Activated CD8-positive, alpha-beta memory T cell treated with anti-CD3 and anti-CD28 coated beads for 1 hour (primary cell): ENCODE measurements at places on chromosomes 3 and 15.

- DNase-seq, result no peak
Measured at GRCh38 chr15:100692671-100693070, 90.3 kb downstream of the ASB7 start.

DNA sequence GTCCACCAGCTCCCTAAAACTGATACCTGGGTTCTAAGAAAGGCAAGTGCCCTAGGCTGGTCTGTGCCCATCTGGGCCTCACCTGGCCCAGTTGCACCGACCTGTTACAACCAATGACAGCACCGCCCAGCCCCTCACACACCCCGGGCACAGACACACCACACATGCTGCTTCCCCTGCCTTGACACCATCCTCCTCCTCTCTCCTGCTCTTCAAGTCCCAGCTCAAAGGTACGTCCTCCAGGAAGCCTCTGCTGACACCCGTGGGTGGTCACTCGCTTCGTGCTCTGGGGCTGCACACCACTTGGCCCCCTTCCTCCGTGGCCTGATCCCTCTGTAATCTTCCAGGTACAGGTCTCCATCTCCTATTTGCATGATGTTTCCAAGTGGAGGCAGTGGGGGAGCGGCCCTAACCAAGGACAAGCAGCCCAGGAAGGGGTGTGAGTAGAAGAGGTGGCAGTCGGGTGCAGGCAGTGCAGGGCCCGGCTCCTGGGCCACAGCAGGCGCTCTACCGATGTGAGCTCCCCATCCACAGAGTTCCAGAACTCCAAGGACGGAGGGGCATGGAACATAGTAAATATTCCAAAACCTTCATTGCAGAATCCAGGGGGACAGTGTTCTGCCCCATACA, 144.6 kb downstream of the NUP210 start:
- DNase-seq, result no peak

GRCh38 chr3:149005416-149005815, 14.1 kb downstream of the GYG1 start:
- no peak for DNase-seq

GRCh38 chr3:31668242-31668641, 135.5 kb downstream of the STT3B start:
- no peak for DNase-seq

GRCh38 chr15:70563561-70564095, 199.7 kb downstream of the UACA start:
- DNase-seq, result no peak

DNA sequence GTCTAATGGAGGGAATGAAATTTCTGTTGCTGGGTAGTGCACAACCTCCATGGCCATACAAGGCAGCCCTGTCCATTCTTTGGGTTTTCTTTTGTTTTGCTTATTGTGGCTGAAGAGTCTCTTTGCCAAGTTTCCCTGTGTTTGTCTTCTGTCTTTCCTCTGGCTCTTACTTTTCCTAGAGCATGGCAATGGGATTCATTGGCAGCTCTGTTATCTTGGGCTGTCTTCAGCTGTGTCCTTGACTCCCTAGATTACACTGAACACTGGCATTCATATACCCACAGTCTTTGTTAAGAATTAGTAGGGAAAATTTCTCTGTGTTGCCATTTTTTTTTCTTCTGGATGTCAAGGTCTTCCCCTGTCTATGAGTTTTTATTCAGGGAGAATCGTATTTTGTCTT, 16.1 kb upstream of the DCBLD2 start:
- no peak for DNase-seq

GRCh38 chr15:80395616-80396015, 8.6 kb upstream of the ARNT2 start:
- no peak for DNase-seq

DNA sequence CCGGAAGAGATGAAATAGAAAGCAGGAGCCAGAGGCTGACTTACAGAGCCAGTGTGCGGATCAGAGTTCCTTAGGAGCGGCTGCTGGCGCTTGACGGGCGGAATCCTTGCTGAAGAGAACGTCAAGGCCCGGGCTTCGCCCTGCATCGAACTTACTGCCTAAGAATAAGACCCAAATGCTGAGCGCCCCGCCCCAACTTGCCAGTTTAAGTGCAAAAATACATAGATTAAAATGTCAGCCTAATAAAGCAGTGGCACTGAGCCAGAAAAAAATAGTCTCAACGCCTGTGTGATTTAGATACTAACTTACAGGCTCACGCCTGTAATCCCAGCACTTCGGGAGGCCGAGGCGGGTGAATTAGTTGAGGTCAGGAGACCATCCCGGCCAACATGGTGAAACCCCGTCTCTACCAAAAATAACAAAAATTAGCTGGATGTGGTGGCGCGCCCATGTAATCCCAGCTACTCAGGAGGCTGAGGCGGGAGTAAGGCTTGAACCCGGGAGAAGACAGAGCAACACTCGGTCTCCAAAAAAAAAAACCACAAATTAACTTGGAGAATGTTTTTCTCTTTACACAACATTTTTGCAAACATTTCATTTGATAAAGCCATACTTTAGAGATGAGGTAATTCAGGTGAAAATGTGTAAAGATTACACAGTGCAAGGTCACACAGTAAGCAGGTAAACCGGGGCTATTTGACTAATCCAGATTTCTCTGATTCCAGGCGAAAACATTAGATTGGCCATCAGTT, 1.2 kb upstream of the UBP1 start:
- no peak for DNase-seq

- DNase-seq, result no peak
Measured at GRCh38 chr3:125052624-125053303, 3.0 kb downstream of the HEG1 start.

- DNase-seq, result no peak
Measured at GRCh38 chr15:101242160-101242998, 9.5 kb downstream of the CHSY1 start.

DNA sequence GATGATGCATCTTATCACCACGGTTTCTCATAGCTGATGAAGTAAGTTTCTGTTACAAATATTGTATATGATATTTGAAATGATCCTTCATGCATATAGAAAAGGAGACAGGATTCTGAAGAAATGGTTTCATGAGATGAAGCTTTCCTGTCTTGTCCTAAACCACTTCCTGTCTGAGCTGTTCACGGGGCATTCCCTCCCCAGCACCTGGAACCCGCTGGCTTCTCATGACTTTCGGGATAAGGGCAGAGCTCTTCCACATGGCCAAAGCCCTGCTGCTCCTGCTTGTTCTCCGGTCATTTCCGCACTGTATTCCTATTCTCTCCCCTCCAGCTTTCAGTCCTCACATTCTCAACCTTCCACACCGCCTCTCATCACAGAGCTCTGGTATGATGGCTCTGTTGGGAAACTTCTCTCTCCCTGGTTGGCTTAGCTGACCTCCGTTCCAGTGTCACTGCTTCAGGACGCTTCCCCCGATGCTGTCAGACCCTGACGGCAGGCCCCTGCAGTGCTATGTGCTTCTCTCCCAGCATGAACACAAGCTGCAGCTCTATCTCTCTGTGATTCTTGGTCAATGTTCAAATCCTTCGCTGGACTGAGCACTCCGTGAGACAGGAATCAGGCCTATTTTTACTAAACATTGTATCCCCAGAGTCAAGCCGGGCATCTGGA, 86.9 kb upstream of the HERC1 start:
- no peak for DNase-seq

DNA sequence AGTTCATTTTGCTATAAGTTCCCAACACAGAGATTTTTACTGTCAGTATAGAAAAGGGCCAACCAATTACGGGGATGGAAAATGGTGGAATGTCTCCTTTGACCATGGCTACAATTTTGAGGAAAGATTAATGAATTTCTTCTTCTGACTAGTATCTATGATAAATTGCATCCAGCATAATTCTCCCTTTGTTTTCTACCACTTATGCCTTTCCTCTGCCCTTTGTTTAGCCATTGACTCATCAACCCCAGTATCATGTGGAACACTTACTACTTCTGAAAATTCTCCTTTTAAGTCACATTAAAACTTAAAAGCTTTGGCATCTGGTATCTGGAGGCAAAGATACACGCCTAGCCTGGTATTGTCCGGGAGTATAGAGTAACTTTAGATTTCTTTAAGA, 92.9 kb upstream of the CADPS start:
- DNase-seq, result no peak

DNA sequence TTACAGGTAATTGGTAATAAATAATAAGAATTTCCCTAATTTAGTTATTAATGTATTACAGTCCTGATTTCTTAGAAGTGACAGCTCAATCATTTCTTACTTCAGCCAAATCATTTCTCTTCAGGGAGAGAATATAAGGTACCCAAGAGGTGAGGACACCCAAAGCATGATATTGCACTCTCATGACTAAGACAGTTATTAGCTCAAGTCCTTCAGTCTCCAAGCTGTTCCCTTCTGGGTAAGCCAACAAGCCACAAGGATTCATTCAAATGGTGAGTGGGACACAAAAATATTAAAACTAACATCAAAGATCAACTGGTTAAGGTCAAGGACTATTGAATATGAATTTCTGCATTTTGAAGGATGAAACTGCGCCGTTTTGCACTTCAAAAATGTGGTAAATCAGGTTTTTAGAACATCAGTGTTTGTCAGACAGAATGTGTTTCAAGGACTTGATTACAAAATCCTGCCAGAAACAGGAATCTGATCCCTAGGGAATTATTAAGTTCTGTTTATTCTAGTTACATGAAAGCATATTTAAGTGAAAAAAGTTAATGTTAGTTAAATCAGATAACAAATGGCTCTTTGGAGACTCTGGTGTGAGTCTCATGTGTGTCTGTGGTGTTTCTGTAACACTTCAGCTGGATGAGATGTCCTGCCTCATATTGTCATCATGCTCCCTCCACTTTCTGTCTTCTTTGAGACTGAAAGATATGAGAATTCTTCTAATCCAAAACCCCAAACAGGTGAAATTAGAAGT, 101.7 kb upstream of the COL8A1 start:
- no peak for DNase-seq

DNA sequence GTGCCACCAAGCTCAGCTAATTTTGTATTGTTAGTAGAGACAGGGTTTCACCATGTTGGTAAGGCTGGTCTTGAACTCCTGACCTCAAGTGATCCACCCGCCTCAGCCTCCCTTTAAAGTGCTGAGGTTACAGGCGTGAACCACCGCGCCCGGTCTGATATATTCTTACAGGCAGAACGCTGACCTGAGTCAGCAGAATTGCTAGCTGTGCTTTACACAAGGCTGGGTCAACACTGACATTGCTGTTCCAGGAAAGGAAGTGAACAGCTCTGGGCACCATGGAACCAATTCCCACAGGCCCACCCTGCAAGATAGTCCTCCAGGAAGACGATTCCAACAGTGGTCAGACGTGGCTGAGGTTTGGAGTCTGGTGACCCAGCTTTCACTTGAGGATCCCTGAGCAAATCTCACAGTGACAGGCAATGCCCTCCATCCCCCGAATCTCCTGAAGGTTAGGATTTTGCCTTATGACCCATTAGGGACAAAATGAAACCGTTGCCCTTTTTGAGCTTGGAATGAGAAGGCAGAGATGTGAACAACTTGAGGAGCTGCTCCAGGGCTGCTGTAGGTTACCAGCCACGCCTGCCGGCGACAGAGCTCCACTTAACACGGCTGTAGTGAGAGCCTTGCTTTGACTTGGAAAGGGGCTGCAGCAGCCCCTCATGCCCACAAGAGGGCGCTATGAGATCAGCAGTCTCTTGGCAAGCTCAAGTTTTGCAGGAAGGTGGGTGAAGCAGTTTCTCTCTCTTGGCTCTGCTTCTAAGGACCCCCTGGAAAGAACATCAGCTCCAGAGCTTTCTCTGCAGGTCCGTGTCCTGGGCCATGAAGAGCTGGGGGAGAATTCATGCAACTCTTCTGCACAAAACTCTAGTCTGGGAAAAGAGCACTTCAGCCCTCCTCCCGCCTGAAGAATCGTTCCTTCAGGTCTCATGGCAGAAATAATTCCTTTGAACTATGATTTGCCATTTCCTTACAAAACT, 74.1 kb downstream of the SENP2 start:
- DNase-seq, result peak; percentile 47

DNA sequence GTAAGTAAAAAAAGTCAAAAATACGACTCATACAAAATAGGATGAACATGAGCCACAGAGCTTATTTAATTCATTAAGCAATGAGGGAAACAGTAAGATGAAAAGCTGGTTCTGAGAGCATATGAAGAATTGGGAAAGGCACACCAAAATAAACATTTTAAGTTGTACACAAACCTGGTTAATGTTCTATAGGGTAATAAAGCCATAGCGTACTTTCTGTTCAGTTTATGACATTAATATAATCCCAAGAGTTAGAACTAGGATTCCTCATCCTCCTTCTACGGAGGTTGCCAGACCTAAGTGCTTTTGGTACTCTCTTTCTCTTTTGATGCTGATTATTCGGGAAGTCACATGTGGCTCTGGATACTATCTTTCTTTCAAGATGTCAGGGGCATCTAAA, 41.4 kb downstream of the CLEC3B start:
- no peak for DNase-seq

- DNase-seq, result no peak
Measured at GRCh38 chr3:24258727-24259600, 235.7 kb downstream of the THRB start.

- no peak for DNase-seq
Measured at GRCh38 chr3:100831629-100832028, 122.3 kb downstream of the TFG start.

DNA sequence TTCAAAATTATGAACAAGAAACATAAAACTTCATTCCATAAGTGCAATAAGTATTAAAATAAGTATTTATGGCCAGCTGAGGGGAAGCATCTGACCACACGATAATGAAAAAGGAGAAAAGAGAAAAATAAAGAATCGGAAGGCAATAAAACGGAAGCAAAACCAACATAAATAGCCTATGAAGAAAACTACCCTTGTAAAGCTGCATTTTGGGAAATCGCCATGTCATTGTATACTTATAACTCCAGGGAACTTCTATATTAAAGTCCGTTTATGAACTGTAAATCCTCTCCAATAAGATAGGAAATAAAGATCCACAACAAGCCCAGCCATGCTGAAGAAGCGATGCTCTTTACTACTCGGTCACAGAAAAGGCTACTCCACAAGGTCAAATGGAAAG, 47.7 kb downstream of the MORC1 start:
- DNase-seq, result no peak

DNA sequence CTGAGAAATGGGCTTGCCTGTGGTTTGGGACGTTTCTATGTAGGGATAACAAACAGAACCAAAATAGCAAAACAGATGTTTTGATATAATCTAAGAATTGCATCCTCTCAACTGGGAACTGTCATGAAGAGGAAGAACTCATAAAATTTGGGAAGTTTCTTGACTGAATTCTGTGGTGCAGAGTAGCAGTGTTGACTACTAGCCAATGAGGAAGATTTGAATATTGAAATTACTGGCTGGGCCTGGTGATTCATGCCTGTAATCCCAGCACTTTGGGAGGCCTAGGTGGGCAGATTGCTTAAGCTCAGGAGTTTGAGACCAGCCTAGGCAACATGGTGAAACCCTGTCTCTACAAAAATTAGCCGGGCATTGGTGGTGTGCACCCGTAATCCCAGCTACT, 42.2 kb downstream of the ZNF609 start:
- no peak for DNase-seq

- DNase-seq, result no peak
Measured at GRCh38 chr3:100024520-100025303, 89.6 kb downstream of the FILIP1L start.
